ENCODE measurements at places on chromosomes 1 and 21. TPM values are rescaled to one million over a fixed set of nuclear protein-coding genes. Genes with fewer than 3 reads are reported as not detected.

DNA sequence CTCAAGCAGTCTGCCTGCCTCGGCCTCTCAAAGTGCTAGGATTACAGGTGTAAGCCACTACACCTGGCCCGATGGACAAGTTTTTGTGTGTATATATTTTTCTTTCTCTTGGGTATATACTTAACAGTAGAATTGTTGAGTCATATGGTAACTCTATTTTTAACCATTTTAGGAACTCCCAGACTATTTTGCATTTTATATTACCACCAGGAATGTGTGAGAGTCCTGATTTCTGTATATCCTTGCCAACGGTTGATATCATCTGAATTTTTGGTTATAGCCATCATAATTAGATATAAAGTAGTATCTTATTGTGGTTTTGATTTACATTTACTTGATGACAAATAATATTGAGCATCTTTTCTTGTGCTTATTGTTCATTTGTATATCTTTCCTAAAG is 20.7 kb downstream of the FNBP1L start:
- H3K4me1 ChIP-seq = no peaks in the 10 kb centered on the region
- no peak for DNase-seq
- no peaks in the 10 kb centered on the region for H3K27me3 ChIP-seq
- no peak overlapping the region for H3K4me3 ChIP-seq
- no peaks in the 10 kb centered on the region for H3K36me3 ChIP-seq
- no peak overlapping the region for H3K27ac ChIP-seq

DNA sequence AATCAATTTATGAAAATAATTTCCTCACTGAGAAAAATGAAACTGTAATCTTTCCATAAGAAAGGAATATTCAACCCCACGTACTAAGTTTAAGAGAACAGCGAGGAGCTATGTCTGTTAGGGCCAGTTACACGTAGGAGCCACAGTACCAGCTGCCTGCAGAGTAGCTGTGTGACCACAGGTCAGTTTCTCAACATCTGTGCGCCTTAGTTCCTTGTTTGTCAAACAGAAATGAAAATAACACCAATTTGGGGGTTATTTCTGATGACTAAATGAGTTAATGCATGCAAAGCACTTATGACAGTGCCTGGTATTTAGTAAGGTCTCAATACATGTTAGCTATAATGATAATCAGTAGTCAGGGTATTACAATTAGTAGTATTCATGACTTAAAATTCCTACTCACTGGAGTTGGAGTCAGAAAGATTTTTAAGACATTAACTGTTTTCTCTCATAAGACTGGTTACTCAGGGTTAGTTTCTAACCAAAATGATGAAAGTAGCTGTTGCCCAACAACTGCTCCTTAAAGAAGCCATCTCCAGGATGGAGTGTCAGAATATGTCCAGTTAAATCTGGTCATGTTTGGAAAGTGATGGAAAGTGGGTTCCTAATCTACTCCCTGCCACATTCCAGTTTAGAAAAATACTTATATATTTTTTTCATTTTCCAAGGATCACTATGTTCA is 85.8 kb upstream of the ZNF648 start:
- peak; percentile 56 for DNase-seq
- no peaks in the 10 kb centered on the region for H3K27me3 ChIP-seq
- H3K36me3 ChIP-seq = no peaks in the 10 kb centered on the region
- no peak overlapping the region for H3K4me3 ChIP-seq

DNA sequence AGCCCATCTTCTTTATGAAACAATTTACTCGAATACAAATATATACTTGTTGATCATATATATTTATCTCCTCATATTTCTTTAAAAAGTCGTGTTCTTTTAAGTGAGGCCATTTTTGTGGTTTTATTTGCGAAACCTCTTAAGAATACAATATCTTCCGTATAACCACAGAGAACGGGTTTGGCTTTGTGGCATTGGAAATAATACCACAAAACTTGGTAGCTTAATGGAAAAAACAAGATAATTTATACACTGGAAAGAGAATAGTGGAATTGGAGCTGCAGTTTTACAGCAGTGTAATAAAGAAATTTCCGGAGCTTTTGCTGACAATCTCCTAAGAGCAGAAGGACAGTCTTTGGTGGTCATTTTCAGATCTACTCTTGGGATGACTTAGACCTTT is 29.4 kb downstream of the PTGFR start:
- H3K4me1 ChIP-seq = no peaks in the 10 kb centered on the region
- H3K36me3 ChIP-seq = no peaks in the 10 kb centered on the region
- no peaks in the 10 kb centered on the region for H3K27me3 ChIP-seq
- H3K4me3 ChIP-seq = no peak overlapping the region
- H3K27ac ChIP-seq = no peak overlapping the region

DNA sequence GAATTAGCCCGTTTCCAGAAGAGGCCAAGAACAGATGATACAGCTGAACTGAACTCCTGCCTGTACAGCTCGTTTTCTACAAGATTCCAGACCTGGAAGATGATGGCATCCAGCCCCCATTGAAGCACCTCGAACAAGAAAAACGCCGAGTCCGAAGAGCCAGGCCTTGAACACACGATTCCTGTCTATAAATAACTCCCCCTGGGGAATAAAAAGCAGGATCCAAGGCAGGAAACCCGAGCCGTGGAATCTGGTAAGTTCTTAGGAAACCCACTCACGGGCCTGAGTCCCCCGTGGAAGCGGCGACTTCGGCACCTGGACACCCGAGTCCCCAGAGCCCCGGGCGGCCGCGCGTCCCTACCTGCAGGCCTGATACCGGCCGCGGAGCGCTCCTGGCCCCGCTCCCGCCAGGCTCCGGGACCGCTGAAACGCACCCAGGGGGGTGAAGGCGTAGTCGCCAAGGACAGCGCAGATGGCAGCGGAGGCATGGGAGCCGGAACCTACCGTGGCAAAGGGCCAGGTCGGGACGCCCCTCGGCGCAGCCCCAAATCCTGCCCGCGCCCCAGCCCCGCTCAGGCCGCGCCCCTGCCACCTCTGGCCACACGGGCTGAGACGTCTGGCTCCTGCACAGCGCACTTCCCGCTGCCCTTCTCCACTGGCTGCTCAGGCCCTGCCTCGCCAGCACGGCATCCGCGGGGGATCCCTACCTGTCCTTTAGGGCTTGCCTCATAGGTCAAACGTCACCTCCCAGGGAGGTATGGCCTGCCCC is 14.0 kb upstream of the HLCS start:
- DNase-seq = no peak
- no peaks in the 10 kb centered on the region for H3K36me3 ChIP-seq
- no peak overlapping the region for H3K27ac ChIP-seq
- peaks cover 17% of the 10 kb centered on the region for H3K4me1 ChIP-seq

DNA sequence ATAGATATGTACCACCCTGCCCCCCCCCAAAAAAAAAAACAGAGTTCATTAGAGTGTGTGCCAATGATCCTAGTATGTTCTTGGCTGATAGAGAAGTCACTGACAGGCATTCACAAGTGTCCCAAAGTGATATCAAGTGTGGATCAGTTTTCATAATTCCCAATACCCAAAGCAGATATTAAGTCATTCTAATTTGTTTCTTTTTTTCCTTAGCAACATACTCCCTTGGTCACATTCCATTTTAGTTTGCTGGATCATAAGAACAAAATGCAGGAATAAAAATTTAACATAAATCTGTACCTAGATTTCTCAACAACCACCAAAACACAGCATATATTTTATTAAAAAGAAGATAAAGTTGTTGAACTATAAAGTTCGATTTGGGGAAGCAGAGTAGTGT is 129.8 kb upstream of the PALMD start:
- H3K4me3 ChIP-seq = no peak overlapping the region
- no peaks in the 10 kb centered on the region for H3K36me3 ChIP-seq
- no peak for DNase-seq
- no peaks in the 10 kb centered on the region for H3K4me1 ChIP-seq

DNA sequence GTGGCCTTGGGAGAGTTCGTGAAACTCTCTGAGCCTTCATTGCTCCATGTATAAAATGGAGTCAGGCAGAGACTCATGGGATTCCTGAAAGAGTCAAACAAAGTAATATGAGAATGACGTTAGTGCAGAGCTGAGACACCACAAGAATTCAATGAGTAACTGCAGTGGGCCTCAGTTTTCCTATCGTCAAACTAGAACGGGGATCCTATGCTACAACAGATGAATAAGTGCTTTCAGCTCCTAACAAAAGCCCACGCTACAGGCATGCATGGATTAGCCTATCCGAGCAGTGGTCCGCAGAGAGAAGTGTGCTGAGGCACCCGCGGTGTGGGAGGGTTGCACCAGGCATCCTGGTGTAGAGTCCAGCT is 124.7 kb downstream of the SYF2 start:
- no peaks in the 10 kb centered on the region for H3K27me3 ChIP-seq
- DNase-seq = no peak
- peaks cover 18% of the 10 kb centered on the region for H3K4me1 ChIP-seq
- no peak overlapping the region for H3K27ac ChIP-seq

GRCh38 chr1:8006037-8006963 is 19.8 kb downstream of the ERRFI1 start:
- H3K36me3 ChIP-seq = no peaks in the 10 kb centered on the region
- H3K27me3 ChIP-seq = no peaks in the 10 kb centered on the region
- no peak overlapping the region for H3K27ac ChIP-seq
- H3K4me3 ChIP-seq = no peak overlapping the region

- DNase-seq = no peak
- H3K27me3 ChIP-seq = no peaks in the 10 kb centered on the region
- no peaks in the 10 kb centered on the region for H3K4me1 ChIP-seq
- no peaks in the 10 kb centered on the region for H3K36me3 ChIP-seq
- H3K27ac ChIP-seq = no peak overlapping the region
- H3K4me3 ChIP-seq = no peak overlapping the region
These were observed 20.7 kb upstream of the ZNF326 start for GRCh38 chr1:89974256-89974655.

- H3K27ac ChIP-seq = peak overlapping the region; percentile 8
- H3K36me3 ChIP-seq = peaks cover 40% of the 10 kb centered on the region
- H3K4me3 ChIP-seq = peak overlapping the region; percentile 2
- no peaks in the 10 kb centered on the region for H3K27me3 ChIP-seq
These were observed 4.1 kb downstream of the TEX38 start for GRCh38 chr1:46675549-46676314.

GRCh38 chr1:19597496-19598309 is 46.4 kb upstream of the NBL1 start:
- peaks cover 57% of the 10 kb centered on the region for H3K4me1 ChIP-seq
- peaks cover 14% of the 10 kb centered on the region for H3K36me3 ChIP-seq
- no peak for DNase-seq
- H3K27ac ChIP-seq = peak overlapping the region; percentile 100
- peak overlapping the region; percentile 90 for H3K4me3 ChIP-seq

GRCh38 chr1:244092293-244092963 is 41.3 kb downstream of the ZBTB18 start:
- H3K27me3 ChIP-seq = no peaks in the 10 kb centered on the region
- no peaks in the 10 kb centered on the region for H3K36me3 ChIP-seq
- H3K4me1 ChIP-seq = no peaks in the 10 kb centered on the region
- DNase-seq = no peak
- no peak overlapping the region for H3K4me3 ChIP-seq

DNA sequence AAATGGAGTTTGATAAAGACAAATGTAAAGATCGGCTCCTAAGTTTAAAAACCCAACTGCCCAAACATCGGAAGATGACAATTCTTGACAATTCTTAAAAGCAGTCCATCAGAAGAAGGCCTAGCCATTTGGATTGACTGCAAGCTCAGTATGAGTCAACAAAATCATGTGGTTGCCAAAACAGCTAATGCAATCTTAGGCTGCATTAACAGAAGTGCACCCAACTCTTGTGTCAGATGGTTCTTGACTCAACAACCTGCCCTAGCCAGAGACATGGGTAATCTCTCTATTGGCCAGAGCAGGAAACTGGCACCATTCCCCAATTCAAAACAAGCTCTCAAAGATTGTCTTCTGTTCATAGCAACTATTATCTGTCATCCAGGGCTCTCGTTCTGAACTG is 9.9 kb upstream of the NCF2 start:
- no peak overlapping the region for H3K27ac ChIP-seq
- H3K4me1 ChIP-seq = no peaks in the 10 kb centered on the region
- DNase-seq = no peak
- H3K36me3 ChIP-seq = no peaks in the 10 kb centered on the region
- no peaks in the 10 kb centered on the region for H3K27me3 ChIP-seq

GRCh38 chr1:17776426-17776825 is 21.3 kb downstream of the ACTL8 start:
- H3K4me1 ChIP-seq = no peaks in the 10 kb centered on the region
- no peaks in the 10 kb centered on the region for H3K27me3 ChIP-seq
- no peak overlapping the region for H3K27ac ChIP-seq
- no peak for DNase-seq
- H3K36me3 ChIP-seq = no peaks in the 10 kb centered on the region
- H3K4me3 ChIP-seq = no peak overlapping the region

- no peak for DNase-seq
- no peak overlapping the region for H3K27ac ChIP-seq
- H3K36me3 ChIP-seq = no peaks in the 10 kb centered on the region
- H3K4me1 ChIP-seq = no peaks in the 10 kb centered on the region
These were observed 289.6 kb upstream of the ST6GALNAC5 start for GRCh38 chr1:76577525-76578185.

DNA sequence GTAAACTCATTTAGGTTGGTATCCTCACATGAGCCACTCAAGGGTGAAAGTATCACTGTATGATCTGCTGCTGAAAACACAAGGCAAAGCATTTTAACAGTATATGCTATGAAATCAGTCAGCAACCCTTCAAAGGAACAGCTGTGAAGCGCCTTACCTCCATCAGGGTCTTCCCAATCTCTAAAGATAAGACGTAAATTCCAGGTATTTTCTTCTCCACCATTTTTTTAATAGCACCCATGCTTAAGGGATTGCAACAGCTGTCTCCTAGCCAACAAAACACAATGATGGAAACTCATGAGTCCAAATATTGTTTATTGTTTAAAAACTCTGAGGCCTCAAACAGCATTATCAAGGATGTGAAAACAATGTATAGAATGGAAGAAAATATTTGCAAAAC is 4.8 kb downstream of the PPT1 start:
- H3K4me3 ChIP-seq = no peak overlapping the region
- H3K36me3 ChIP-seq = peaks cover 37% of the 10 kb centered on the region
- no peaks in the 10 kb centered on the region for H3K27me3 ChIP-seq
- no peak overlapping the region for H3K27ac ChIP-seq

DNA sequence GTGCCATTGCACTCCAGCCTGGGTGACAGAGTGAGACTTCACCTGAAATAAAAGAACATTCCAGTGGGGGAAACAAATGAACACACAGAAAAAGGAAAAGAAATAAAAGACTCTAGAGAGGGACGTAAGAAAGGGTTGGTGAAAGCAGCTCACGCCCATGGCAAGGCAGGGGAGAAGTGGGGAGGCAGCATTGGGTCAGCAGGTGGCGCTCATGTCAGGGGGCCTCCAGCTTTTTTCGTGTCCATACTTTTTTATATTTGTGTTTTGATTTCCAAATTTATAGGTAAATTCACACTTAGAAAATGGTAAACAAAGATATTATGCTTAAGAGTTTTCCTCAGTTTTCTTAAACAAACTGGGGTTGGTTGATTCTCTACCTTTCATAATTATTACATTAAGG is 45.5 kb downstream of the VPS13D start:
- H3K27ac ChIP-seq = no peak overlapping the region
- peak; percentile 39 for DNase-seq
- peaks cover 82% of the 10 kb centered on the region for H3K36me3 ChIP-seq

GUCA2A gene
- not detected for total RNA-seq

ARHGAP30 gene
- total RNA-seq = 78.9 TPM

UBL4B gene
- not detected for total RNA-seq

SMIM1 gene
- 2.6 TPM for total RNA-seq

FCRL6 gene
- total RNA-seq = 0.52 TPM

DEPDC1 gene
- not detected for total RNA-seq

All from CD4-positive, alpha-beta T cell (primary cell).